Caki2 (cell line): ENCODE measurements at places on chromosomes 2 and 18. TPM values are rescaled to one million over a fixed set of nuclear protein-coding genes. Genes with fewer than 3 reads are reported as not detected.
A peak's percentile ranks its signal among the peaks of the same experiment; 100 is the strongest.

GRCh38 chr2:204033611-204034495 is 97.3 kb downstream of the ICOS start:
- DNase-seq, result no peak

DNA sequence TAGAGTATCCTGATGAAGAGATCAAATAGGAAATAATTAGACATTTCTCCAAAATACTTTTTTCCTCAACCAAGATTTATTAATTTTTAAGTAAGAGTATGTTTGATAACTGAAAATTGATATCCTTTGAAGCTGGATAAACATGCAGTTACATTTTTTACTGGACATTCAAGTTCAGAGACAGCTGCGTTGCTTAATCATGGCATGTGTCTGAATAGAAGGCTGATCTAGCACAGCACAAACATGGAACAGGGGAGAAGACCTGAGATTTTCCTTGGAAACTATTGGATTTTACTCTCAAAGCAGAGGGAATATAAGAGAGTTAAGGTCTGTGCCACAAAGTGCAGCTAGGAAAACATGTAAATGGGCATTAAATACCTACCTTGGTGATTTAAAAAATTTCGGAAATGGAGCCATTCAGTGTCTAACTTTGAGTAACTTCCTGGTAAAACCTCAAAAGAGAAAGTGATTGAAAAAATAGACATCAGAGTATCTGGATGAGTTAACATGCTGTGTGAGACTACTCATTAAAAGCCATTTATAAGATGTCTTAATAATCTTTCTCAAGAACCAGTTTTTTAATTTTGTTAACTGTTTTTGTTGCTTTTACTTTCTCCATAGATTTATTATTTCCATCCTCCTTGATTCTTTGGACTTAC is 31.8 kb downstream of the CRIM1 start:
- no peak for DNase-seq

GRCh38 chr2:149446748-149447147 is 116.4 kb downstream of the LYPD6 start:
- no peak for DNase-seq

DNA sequence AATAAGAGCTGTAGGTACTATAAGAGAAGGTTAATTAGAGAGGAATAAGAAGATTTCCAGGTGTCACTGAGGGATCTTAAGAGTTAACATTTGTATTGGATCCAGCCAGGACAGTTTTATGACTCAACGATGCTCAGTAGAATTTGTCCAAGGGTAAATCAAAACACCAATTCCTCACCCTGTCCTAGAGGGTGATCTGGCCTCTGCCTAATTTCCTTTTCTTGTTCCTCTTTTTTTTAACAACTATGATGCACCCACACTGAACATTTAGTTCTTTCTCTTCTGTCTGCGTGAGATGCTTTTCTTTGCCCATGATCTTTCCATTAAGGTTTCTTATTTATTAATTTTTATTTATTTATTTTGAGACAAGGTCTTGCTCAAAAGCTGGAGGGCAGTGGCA is 92.0 kb downstream of the PMS1 start:
- no peak for DNase-seq

- peak; percentile 47 for DNase-seq
Observed at GRCh38 chr2:28413152-28413898, 20.7 kb downstream of the FOSL2 start.

DNA sequence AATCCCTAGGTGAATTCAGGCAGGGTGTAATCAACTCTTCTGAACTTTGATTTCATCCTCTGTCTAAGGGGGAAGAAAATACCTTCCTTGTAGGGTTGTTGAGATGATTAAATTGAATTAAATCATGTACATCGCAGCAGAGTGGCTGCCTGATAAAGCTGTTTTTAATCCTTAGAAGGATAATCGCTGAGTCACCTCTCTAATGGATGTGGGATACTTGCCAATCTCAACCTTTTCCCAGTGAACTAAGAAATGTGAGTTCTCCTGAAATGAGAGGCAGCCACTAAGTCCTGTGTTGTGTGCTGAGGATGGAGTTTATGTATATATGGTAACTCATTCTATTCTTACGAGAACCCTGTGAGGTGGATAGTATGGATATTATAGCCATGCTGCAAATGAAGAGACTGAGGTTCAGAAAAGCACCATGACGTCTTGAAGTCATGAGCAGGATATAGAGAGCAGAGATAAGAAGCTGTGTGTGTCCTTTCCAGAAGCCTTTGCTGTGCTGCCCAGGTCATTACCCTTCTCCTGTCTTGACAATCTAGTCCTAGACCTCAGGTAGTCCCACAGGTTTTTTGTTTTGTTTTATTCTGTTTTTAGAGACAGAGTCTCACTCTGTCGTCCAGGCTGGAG is 93.3 kb downstream of the HNRNPLL start:
- peak; percentile 74 for DNase-seq

- DNase-seq, result no peak
Observed at GRCh38 chr18:45788861-45789260, 36.6 kb upstream of the SIGLEC15 start.

DNA sequence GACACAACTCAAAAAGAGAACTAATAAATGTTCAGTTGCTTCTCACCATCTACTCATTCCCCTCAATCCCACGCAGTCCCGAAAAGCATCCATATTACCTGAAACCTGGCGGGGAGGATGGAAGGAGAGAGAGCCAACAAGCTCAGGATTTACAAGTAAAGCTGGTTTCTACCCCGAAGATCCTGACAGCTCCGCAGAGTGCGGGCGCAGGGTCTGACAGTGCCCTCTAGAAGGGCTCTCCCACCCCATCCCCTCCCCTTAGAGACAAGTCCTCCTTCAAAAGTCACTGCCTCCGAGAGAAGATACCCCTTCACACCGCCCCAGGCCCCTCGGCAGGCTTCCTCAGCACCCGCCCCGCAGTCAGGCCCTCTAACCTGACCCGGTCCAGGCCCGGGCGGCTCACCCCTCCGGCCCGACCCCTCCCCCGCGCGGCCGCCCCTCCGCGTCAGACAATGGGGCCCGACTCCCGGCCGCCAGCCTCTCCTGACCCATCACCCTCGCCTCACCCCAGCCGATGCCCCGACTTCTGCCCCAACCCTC is 550 bp downstream of the RAB1A start:
- DNase-seq, result no peak

- DNase-seq, result no peak
Observed at GRCh38 chr18:53152476-53152875, 812.5 kb downstream of the DCC start.

- peak; percentile 56 for DNase-seq
Observed at GRCh38 chr2:234254783-234255521, 204.4 kb downstream of the SPP2 start.

DNA sequence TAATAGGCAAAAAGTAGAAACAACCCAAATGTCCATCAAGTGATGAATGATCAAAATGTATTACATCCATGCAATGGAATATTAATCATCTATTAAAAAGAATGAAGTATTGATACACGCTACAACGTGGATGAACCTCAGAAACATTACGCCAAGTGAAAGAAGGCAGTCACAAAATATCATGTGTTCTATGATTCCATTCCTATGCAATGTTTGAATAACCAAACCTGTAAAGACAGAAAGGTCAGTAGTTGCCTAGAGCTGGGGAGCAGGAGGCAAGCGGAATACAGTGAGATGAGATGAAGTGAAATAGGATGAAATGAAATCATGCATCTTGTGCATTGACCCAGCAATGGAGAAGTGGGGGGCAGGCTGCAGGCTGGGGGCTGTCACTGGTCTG is 17.9 kb upstream of the COL6A3 start:
- no peak for DNase-seq

GRCh38 chr2:178383718-178384117 is 67.3 kb downstream of the PRKRA start:
- DNase-seq, result no peak

DNA sequence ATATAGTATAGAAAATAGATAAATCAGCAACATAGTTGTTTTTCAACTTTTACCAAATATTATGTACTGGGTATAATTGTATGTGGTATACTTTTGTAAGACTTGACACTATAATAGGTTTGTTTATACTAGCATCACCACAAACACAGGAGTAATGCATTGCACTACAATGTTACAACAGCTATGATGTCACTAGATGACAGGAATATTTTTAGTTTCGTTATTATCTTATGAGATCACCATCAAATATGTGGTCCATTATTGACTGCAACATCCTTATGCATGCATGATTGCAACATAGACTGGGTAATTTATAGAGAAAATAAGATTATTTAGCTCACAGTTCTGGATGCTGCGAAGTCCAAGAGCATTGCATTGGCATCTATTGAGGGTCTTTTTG is 678.4 kb upstream of the ZNF804A start:
- DNase-seq, result no peak

DNA sequence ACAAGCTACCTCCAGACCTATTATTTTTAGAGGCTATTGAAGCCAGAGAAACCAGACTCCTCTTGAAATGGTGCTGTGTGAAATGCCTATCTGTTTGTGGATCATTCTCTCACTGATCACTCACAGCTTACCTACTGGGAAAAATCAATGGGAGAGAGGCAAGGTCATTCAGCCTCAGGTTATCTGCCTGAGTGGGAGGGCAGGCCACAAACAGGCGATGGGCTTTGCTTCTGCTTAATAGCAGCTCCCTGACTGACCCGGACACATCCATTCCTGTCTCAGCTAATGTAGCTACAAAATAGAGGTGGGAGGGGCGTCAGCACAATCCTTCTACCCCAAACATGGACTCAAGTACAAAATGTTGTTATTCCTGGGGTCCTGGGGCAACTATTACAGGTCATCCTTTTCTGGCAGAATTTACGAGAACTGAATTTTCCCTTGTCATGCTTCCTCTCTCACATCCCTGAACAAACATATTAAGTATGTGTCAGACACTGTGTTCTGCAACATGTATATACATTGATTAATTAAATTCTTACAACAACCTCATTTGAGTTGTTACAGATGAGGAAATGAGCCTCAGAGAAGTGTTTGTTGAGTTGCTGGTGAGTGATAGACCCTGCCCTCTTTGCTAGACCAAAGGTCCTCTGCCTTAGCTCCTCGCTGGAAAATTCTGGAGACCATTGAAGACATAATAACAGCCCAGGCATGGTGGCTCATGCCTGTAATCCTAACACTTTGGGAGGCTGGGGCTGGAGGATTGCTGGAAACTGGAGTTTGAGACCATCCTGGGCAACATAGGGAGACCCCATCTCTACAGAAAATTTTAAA is 60.5 kb downstream of the CDK15 start:
- no peak for DNase-seq

DNA sequence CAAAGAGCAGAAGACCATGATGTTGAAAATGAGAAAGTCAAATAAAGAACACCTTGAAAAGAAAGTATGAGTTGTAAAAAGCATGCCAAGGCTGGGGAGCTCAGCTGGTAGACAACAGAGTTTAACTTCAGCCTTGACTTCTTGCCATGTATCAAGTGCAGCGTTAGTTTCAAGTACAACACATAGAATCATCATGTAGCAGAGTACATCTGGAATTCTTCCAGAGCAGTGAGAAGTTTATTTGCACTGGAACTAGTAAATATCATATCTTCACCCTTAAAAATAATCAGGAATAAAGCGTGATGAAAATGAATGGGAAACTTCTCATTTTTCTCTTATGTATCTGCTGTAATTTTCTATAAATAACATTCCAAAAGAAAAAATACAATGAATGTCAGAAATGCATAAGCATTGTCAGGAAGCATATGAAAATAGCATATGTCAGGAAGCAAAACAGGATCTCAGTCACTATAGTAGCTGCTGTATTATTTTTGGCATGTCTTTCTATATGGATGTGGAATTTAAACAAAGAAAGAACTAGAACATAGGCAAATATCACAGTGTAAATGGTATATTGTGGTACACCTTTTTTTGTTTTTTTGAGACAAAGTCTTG is 10.1 kb upstream of the SULT1C4 start:
- no peak for DNase-seq

GRCh38 chr2:7338961-7339360 is 421.7 kb downstream of the RNF144A start:
- no peak for DNase-seq

GRCh38 chr2:58064086-58064485 is 17.5 kb downstream of the VRK2 start:
- no peak for DNase-seq

DNA sequence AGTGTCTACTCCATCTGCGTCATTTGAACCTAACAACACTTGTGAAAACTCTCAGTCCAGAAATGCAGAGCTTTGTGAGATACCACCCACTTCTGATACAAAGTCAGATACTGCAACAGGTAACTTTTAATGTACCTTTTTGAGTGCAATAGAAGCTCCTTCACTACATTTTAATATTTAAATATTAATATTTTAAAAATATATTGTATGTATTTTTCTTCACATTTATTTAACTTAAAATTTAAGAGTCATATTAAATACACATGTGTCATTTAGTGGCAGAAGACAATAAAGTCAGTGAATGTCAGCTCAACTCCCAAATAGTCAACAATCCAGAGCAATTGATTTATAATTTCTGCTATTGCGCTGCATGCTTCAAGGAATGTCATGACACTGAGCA is 13.9 kb downstream of the UBXN4 start:
- DNase-seq, result no peak

DNA sequence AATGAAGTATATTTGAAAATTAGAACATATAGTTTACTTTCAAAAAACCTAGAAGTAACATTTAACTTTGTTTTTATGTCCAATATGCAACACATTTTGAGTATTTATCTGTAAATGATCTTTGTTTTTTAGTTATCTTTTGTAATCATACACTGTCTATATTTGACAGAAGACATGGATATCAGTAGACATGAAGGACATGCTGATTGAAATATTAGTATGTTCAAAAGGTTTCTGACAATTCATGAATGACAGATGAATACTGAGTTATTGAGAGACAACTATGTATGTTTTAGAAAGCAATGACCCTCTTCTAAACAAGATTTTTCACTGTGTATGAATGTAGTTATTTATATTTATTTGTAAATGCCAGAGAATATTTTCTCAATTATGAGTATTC is 215.6 kb upstream of the TMEFF2 start:
- no peak for DNase-seq

DNA sequence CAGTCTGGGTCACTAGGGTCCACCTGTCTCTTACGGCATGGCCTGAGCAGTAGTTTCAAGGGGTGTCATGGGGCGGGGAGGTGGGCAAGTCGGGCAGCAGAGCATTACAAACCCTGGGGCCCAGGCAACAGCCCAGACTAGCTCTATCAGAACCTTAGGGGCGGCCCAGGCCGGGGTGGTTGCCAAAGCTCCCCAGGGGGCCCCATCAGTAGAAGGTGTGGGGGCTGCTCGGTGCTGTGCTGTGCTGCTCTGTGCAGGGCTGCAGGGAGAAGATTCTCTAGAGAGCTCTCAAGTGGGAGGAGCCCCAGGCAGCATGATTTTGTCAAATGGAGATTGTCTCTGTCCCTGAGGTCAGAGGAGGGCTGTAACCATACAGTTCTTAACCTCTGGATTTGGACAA is 36.4 kb upstream of the SLC14A1 start:
- DNase-seq, result no peak

GRCh38 chr2:162123806-162124758 is 28.0 kb downstream of the GCG start:
- peak; percentile 39 for DNase-seq

Gene CCDC148
- 0.41 and 7.2 TPM in 2 replicates for total RNA-seq

Gene BUB1
- 76.6 and 93.2 TPM in 2 replicates for total RNA-seq

Gene PLCL1
- total RNA-seq, result not detected in 2 replicates

Gene FAM237A
- not detected in 2 replicates for total RNA-seq

Gene SLC8A1
- 9.6 and 12.4 TPM in 2 replicates for total RNA-seq
